ENCODE measurements at places on chromosomes 4 and X. TPM values are rescaled to one million over a fixed set of nuclear protein-coding genes. Genes with fewer than 3 reads are reported as not detected.

GRCh38 chr4:3829956-3830773 lies 64.0 kb downstream of the ADRA2C start:
- no peak for DNase-seq

DNA sequence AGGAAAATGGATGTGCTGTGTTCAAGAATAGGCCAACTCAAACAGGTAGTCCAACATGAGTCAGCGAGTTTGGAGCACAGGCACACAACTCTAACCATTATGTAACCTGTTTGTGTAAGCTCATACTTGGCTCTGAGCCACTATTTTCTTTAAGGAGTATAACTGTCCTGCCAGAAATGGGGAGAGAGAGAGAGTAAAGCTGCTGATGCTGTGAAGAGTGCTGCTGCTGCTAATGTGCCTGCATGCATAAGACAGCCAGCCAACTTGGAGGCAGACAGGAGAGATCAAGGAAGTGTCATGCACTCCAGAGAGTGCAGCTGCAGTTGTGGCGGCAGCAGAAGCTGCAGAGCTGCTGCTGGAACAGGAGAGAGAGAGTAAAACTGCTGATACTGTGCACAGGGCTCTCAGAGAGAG lies 11.7 kb upstream of the STATH start:
- no peak for DNase-seq

DNA sequence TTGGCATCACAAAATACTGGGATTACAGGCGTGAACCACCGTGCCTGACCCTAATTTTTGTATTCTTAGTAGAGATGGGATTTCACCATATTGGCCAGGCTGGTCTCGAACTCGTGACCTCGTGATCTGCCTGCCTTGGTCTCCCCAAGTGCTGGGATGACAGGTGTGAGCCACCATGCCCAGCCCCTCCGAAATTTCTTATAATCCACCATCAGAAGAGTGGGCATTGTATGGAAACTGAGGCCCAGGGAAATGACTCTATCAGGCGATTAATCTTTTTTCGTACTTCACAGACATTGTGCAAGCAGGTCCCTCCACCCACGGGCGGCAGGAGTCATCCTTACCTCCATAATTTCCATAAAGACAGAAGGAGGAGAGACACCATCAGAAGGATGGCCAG lies 16.0 kb downstream of the CRLF2 start:
- no peak for DNase-seq

- DNase-seq = no peak
Measured at GRCh38 chr4:87966095-87966496, 9.4 kb upstream of the SPP1 start.

DNA sequence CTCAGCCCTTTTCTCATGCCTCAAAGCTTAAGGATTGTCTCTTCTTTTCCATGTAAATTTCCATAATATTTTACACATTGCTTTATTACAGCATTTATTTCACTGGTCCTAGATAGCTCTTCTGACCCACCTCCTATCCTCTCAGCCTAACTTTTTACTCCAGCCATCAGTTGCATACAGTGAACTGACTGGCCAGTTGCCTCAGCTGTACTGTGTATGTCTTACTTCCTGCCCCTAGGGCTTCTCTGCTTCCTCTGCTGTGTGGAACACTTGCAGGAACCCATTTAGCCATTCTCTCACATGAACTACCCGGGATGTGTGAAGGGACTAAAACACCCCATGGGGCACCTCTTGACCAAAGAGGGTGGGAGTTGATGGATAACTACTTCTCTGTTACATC lies 18.0 kb downstream of the C4orf33 start:
- DNase-seq = no peak

DNA sequence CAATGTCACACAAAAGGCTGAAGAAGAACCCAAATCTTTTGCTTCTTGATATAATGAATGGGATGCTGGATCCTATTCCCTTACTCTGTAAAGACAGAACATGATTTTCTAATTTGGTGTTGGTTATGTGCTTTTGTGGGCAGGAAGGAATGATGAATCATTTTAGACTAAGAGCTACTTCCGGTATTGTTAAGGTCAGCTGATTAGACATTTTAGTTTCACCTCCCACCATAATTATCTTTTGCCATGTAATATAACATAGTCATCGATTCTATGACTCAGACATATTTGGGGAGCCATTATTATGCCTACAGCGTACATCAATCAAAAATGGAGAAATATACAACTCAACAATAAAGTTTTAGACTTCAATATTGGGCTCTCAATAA lies 265.3 kb downstream of the ZNF674 start:
- no peak for DNase-seq

GRCh38 chr4:85153221-85153620 lies 186.7 kb upstream of the WDFY3 start:
- no peak for DNase-seq

DNA sequence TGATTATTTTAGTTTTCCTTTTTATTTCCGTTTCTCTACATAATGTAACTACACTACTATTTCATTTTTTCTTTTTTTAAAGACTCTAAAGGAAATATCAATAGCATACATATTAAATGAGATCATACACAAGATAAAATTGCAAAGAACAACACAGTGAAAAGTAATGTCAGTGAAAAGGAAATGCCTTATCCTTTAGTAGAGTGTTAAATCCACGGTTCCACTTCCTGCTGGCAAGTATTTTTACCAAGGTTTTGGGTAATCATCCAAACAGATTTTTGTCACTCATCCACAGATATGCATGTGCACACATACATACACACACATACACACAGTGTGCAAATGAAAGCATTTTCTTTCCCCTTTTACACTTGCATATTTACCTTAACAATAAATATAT lies 548.9 kb downstream of the PPP4R3C start:
- no peak for DNase-seq

- DNase-seq = no peak
Measured at GRCh38 chrX:18885328-18886004, 98.4 kb downstream of the PHKA2 start.

DNA sequence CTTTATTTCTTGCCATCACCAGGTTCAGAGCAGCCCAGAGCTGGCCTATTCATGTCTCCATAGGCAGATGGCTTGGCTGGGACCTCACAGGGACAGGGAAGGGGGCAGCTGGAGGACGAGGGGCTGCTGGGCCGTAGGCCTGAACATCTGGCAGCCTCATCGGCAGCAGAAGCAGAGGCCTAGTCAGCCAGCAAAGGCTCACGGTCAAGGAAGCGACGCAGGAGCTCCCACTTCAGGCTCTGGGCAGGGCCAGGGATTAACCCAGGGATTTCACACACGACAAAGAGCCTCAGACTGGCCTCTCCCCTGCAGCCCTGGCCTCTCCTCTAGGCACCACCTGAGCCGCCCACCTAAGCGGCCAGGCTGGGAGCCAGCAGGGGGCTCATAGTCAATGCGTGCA lies 46.0 kb upstream of the MAN2B2 start:
- DNase-seq = no peak

UCHL1 gene
- total RNA-seq = 0.74 TPM

SH3BP2 gene
- 93.4 TPM for total RNA-seq

ARHGAP24 gene
- 17.4 TPM for total RNA-seq

SMIM31 gene
- total RNA-seq = not detected

Data from Panc1 (cell line).